ENCODE measurements at places on chromosomes 5 and 9.

- no peak for DNase-seq
Measured at GRCh38 chr5:119269061-119269944, 86.5 kb upstream of the TNFAIP8 start.

GRCh38 chr5:137752905-137753690 is 1.1 kb downstream of the HNRNPA0 start:
- DNase-seq, result no peak

DNA sequence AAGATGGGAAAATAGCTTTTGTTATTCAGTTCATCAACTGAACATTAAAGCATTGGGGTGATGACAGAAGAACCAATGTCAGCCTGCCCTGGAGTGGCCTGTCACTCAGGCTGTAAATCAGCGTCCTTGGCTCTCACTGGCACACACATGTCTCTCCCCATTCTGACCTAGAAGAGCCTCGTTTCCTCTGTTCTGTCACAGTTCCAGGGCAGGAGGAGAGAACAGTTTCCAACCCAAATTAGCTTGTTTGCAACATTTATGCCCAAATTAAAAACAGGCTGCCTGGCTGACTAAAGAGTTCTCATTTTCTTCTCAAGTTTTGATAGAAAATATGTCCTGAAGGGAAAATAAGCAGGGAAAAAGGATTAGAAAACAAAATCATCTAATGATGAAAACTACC is 520.1 kb downstream of the CHSY3 start:
- no peak for DNase-seq

DNA sequence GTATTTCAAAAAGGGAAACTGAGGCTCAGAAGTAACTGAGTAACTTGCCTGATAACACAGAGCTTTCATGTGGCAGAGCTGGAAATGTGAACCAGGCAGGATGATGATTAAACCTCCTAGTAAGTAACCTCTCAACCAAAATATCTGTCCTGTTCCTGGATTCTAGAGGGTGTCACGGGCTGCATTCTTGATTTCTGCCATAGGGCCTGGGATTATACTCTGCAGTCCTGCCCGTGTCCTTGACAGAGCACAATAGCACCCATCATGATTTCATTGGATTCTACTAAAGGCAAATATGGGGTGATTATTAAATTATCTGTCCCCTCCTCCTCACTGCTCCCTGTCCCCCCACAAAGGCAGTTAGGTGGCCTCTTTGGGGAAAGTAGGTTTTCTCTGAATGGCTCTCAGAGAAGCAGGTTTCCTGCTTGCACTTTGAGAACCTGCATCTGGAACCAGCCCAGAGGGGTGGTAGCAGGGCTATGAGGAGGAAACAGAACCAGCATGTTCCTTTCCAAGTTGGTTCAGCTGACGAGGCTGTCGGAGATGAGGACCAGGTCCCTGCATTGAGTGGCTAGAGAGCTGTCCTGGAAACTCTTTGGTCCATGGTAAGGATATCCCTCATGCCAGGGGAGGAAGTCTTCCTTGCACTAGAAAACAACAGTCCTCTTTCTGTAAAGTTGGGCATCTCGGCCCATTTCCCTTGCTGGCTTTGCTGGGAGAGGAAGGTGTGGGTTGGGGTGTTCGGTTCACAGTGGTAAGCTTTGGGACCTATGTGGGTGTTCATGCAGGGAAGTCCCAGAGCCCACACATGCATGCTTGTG is 36.6 kb downstream of the PPARGC1B start:
- no peak for DNase-seq

- no peak for DNase-seq
Measured at GRCh38 chr9:33943389-33943788, 105.3 kb downstream of the UBAP2 start.

Measured in activated CD4-positive, CD25-positive, alpha-beta regulatory T cell treated with anti-CD3 and anti-CD28 coated beads, Interleukin-2, amount 50 U/mL, for 16 hours (primary cell).